ENCODE measurements at places on chromosomes 5 and 9. TPM values are rescaled to one million over a fixed set of nuclear protein-coding genes. Genes with fewer than 3 reads are reported as not detected.

SCGB3A2 gene
- total RNA-seq: not detected

OBP2B gene
- not detected for total RNA-seq

- H3K27ac ChIP-seq: no peak overlapping the region
- H3K36me3 ChIP-seq: peaks cover 22% of the 10 kb centered on the region
- H3K4me1 ChIP-seq: peaks cover 5% of the 10 kb centered on the region
These were observed 49.4 kb downstream of the RETREG1 start for GRCh38 chr5:16567365-16567764.

GRCh38 chr5:16082053-16082452 is 97.5 kb downstream of the MARCHF11 start:
- no peaks in the 10 kb centered on the region for H3K36me3 ChIP-seq
- no peak overlapping the region for H3K27ac ChIP-seq
- H3K27me3 ChIP-seq: no peaks in the 10 kb centered on the region
- no peak overlapping the region for H3K4me3 ChIP-seq

GRCh38 chr5:179485845-179486575 is 64.3 kb upstream of the RUFY1 start:
- H3K4me3 ChIP-seq: no peak overlapping the region
- no peaks in the 10 kb centered on the region for H3K4me1 ChIP-seq
- H3K36me3 ChIP-seq: no peaks in the 10 kb centered on the region
- peaks cover 3% of the 10 kb centered on the region for H3K27me3 ChIP-seq
- no peak overlapping the region for H3K27ac ChIP-seq

- peak overlapping the region; percentile 98 for H3K27ac ChIP-seq
- H3K4me3 ChIP-seq: peak overlapping the region; percentile 97
- peaks cover 47% of the 10 kb centered on the region for H3K4me1 ChIP-seq
- H3K36me3 ChIP-seq: peaks cover 10% of the 10 kb centered on the region
- DNase-seq: no peak
These were observed 646 bp downstream of the CARNMT1 start for GRCh38 chr9:75027187-75028107.

DNA sequence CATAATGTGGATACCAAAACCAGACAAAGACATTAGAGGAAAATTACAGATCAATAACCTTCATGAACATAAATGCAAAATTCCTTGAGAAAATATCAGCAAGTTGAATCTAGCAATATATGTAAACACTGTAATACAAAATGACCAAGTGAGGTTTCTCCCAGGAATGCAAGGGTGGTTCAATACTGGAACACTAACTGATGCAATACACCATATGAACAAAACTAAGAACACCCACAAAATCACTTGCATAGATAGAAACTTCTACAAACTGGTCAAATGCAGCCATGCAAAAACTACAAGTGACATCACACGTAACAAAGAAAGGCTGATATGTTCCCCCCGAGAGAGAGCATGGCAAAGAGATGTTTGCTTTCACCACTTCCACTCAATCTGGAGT is 55.6 kb downstream of the NACC2 start:
- H3K4me1 ChIP-seq: no peaks in the 10 kb centered on the region
- no peak for DNase-seq
- H3K4me3 ChIP-seq: no peak overlapping the region
- H3K36me3 ChIP-seq: peaks cover 2% of the 10 kb centered on the region
- H3K27ac ChIP-seq: no peak overlapping the region
- H3K27me3 ChIP-seq: peaks cover 4% of the 10 kb centered on the region

GRCh38 chr9:2567922-2568321 is 53.7 kb upstream of the VLDLR start:
- H3K27me3 ChIP-seq: no peaks in the 10 kb centered on the region
- DNase-seq: no peak
- H3K4me1 ChIP-seq: no peaks in the 10 kb centered on the region

DNA sequence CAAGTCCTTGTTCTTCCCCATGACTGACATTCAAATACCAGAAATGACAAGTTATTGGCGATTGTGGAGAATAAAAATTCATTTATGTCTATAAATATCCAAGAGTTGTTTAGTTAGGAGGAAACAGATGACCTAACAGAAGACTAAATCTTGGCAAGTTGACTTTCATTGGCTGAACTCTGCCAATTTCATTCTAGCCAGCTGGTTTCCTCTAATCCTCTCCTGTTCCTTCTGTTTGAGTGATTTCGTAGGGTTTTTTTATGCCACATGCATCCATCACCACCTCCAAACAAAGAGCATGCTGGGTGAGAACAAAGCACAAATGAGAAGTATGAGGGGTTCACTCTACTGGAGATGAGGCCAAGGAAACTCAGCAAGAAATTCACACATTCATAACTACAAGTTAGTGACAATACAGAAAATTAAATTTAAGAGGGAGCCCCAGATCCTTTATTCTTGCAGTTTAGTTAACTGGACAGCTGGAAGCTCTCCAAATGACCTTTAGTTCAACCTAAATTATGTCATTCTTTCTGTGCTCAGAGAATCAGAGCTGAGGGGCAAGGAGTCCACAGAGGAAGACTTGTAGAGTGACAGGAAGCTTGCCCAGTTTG is 932.0 kb downstream of the TLE4 start:
- no peaks in the 10 kb centered on the region for H3K27me3 ChIP-seq
- H3K4me3 ChIP-seq: no peak overlapping the region
- no peaks in the 10 kb centered on the region for H3K36me3 ChIP-seq
- no peak for DNase-seq
- H3K4me1 ChIP-seq: no peaks in the 10 kb centered on the region

GRCh38 chr9:22198681-22199080 is 189.6 kb upstream of the CDKN2B start:
- H3K4me3 ChIP-seq: no peak overlapping the region
- H3K27ac ChIP-seq: no peak overlapping the region
- H3K27me3 ChIP-seq: peaks cover 35% of the 10 kb centered on the region
- H3K4me1 ChIP-seq: peaks cover 9% of the 10 kb centered on the region

DNA sequence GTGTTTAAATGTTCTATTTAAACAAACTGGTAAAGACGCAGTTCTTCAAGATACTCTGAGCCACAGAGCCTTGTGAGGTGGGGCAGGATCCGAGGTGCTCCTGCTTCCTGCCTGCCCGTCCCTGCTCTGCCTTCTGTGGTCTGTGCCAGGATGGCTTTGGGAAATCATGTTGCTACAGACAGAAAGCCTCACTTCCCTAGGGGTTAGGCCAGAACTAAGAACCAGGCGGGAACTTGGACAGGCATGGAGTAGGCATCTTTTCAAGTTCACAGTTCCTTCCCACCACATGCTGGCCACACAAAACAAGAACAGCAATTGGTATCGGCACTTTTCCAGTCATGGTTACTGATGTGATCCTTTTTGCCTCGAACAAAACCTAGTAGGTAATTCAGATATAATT is 67.7 kb upstream of the SPOCK1 start:
- no peaks in the 10 kb centered on the region for H3K4me1 ChIP-seq
- DNase-seq: no peak
- H3K36me3 ChIP-seq: no peaks in the 10 kb centered on the region
- H3K4me3 ChIP-seq: no peak overlapping the region
- H3K27me3 ChIP-seq: peaks cover 2% of the 10 kb centered on the region
- H3K27ac ChIP-seq: no peak overlapping the region

- DNase-seq: no peak
- peaks cover 5% of the 10 kb centered on the region for H3K4me1 ChIP-seq
- no peak overlapping the region for H3K4me3 ChIP-seq
- H3K27me3 ChIP-seq: peaks cover 5% of the 10 kb centered on the region
These were observed 37.7 kb downstream of the NR4A3 start for GRCh38 chr9:99859243-99859980.

DNA sequence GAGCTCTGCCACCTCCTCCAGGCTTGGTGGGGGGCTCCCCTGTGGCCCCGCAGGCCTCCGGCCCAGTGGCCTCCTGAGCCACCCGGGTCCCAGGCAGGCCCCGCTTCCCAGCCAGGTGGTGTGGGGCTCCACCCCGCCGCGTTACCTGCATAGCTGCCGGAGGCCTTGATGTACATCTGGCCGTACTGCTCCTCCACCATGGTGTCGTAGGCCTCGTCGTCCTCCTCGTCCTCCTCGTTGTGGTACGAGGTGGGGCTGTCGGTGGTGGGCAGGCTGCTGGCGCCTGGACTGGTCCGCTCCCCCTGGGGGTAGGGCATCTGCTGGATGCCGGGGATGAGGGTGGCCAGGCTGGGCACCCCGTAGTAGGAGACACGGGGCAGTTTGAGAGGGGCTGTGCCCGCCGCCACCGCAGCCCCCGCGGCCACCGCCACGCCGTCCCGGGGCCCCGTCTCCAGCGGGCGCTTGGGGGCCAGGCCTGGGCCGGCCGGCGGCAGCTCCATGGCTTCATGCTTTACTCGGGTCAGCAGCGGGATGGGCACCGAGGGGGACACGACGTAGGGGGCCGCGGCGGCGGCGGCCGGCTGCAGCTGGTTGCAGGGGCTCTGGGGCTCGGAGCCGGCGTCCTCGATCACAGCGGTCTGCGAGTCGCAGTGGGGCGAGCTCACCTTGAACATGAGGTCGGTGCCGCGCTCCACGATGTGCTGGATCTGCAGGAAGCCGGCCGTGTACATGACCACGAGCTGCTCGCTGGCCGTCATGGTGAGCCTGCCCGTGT is 45.4 kb downstream of the NACC2 start:
- peaks cover 12% of the 10 kb centered on the region for H3K27me3 ChIP-seq
- DNase-seq: no peak
- no peaks in the 10 kb centered on the region for H3K4me1 ChIP-seq
- H3K36me3 ChIP-seq: no peaks in the 10 kb centered on the region

DNA sequence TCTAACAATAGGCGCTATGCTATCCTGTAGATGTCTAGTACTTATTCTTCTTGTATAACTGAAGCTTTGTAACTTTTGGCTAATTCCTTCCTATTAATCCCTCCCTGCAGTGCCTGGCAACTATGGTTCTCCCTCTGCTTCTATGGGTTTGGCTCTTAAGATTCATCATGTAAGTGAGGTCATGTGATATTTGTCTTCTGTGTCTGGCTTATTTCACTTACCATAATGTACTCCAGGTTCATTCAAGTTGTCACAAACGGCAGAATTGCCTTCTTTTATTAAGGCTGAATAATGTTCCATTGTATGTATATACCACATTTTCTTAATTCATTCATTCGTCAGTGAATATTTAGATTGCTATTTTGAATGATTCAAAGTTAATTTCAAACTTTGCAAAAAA is 149.9 kb upstream of the GAS1 start:
- no peaks in the 10 kb centered on the region for H3K36me3 ChIP-seq
- H3K4me3 ChIP-seq: no peak overlapping the region
- peaks cover 2% of the 10 kb centered on the region for H3K27me3 ChIP-seq
- no peak overlapping the region for H3K27ac ChIP-seq
- no peaks in the 10 kb centered on the region for H3K4me1 ChIP-seq

Measured in activated T-helper 1 cell treated with anti-CD3 and anti-CD28 coated beads, Interleukin-12 subunit alpha, Interleukin-12 subunit beta, Interleukin-2, Interleukin-4 antibody, amounts not matched to agents 30 ng/mL and 10 ng/mL and 1 ng/mL, durations not matched to agents 14 hours and 24 hours and 36 hours (primary cell).